ENCODE measurements at places on chromosomes 7 and 10.

DNA sequence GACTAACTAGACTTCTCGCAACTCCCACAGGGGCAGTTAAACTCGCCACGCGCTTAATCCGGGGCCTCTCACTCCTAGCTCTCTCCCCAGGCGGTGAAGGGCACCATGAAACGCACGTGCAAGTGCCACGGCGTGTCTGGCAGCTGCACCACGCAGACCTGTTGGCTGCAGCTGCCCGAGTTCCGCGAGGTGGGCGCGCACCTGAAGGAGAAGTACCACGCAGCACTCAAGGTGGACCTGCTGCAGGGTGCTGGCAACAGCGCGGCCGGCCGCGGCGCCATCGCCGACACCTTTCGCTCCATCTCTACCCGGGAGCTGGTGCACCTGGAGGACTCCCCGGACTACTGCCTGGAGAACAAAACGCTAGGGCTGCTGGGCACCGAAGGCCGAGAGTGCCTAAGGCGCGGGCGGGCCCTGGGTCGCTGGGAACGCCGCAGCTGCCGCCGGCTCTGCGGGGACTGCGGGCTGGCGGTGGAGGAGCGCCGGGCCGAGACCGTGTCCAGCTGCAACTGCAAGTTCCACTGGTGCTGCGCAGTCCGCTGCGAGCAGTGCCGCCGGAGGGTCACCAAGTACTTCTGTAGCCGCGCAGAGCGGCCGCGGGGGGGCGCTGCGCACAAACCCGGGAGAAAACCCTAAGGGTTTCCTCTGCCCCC is 19.5 kb downstream of the WNT8B start:
- DNase-seq: peak; percentile 33

GRCh38 chr10:1530871-1531517 is 206.3 kb downstream of the ADARB2 start:
- DNase-seq: no peak

DNA sequence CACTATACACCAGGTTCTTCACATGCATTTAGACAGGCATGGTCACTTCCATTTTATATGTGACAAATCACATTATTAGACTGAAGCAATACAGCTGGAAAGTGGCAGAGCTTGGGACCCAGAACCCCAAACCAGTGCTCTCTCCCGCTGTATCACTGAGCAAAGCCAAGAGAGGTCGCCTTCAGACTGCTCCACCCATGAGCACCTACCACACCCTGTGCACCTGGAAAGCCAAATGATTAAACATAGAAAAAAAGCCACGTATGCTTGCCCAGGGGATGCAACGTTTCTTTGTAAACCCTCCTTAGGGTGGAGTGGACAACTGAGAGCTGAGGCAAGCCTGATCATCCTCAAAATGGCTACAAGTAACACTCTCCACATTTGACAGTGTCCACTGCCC is 72.5 kb downstream of the CCDC6 start:
- DNase-seq: no peak

GRCh38 chr7:147472556-147472955 is 1118.0 kb upstream of the C7orf33 start:
- no peak for DNase-seq

GRCh38 chr10:119315128-119316001 is 108.0 kb downstream of the GRK5 start:
- DNase-seq: no peak

DNA sequence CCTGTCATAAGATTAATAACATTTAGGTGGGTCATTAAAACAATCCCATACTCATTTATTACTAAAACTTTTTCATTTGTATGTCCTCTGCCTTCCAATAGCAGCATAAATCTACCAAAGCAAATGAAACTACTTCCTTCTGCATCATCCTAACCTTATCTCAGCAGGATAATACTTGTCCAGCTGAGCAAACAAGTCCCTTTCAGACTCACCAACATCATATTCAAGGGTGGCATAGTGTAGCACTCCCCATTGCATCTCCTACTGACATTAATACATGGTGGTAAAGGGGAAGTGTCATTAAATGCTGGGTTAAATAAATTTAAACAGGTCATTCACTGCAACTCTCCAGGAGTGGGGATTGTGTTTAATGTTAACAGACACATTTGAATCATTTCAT is 3.4 kb upstream of the MINDY3 start:
- DNase-seq: no peak

DNA sequence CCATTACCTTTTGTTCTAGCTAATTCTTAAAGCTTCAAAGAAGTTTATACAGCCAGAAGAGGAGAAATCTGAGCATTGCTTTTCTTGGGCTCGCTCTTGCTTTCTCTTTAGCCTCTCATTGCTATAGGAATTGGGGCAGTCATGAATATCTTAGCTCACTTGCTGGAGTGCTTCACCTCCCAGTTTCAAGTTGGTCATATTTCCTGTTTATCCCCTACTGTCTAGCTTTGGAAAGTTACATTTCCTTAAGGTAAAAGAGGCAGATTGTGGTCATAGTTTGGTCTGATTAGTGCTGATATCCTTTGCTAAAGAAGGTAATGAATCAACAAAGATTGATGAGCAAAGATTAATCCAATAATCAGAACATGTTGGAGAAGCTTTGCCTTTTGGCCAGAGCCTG is 77.7 kb upstream of the GLI3 start:
- no peak for DNase-seq

DNA sequence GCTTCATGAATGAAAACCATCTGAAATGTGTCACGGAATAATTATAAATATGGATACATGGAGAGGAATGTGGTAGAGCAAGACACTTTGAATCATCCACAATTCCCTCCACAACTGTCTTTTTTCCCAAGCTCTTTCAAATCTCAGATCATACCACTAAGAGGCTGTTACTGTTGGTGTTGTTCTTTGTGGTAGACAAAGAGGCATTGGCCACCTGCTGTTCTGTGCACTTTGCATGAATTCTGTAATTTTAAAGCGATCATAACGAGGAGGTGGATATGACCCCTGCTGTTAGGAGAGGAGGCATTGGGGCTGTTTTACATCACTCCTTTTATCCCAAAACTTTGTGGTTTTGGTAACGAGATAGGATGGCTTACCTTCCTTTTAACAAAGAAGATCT is 141.2 kb upstream of the KLF6 start:
- no peak for DNase-seq

- no peak for DNase-seq
These were observed 129.3 kb downstream of the NRCAM start for GRCh38 chr7:108326938-108327337.

DNA sequence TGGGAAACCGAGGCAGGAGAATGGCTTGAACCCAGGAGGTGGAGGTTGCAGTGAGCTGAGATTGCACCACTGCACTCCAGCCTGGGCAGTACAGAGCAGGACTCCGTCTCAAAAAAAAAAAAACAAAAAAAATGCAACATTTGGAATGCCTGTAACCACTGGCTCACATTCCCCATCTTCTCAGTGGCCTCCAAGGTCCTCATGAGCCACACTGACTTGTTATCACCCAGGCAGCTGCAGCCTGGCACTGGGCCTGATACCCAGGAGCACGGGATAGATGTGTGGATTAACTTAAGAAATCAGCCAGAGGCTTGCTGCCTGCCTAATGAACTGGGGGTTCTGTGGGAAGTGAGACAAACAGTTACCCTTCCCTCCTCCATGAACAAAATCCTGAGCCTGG is 23.0 kb downstream of the JCAD start:
- no peak for DNase-seq
